ENCODE measurements at places on chromosomes 13 and 19. TPM values are rescaled to one million over a fixed set of nuclear protein-coding genes. Genes with fewer than 3 reads are reported as not detected.
A peak's percentile ranks its signal among the peaks of the same experiment; 100 is the strongest.

Gene CKM
- 0.50 TPM for polyA plus RNA-seq

Gene KIR3DL1
- not detected for polyA plus RNA-seq

Gene IGFLR1
- 3.3 TPM for polyA plus RNA-seq

Gene LGALS14
- polyA plus RNA-seq: not detected

Gene ZNF726
- polyA plus RNA-seq: 10.9 TPM

Gene TMEM255B
- 7.0 TPM for polyA plus RNA-seq

Gene TMED1
- polyA plus RNA-seq: 62.2 TPM

Gene CEACAM4
- polyA plus RNA-seq: not detected

Gene ZNF135
- polyA plus RNA-seq: 30.3 TPM

Gene S1PR4
- 0.56 TPM for polyA plus RNA-seq

- DNase-seq: no peak
Measured at GRCh38 chr19:33766623-33767022, 30.0 kb upstream of the KCTD15 start.

DNA sequence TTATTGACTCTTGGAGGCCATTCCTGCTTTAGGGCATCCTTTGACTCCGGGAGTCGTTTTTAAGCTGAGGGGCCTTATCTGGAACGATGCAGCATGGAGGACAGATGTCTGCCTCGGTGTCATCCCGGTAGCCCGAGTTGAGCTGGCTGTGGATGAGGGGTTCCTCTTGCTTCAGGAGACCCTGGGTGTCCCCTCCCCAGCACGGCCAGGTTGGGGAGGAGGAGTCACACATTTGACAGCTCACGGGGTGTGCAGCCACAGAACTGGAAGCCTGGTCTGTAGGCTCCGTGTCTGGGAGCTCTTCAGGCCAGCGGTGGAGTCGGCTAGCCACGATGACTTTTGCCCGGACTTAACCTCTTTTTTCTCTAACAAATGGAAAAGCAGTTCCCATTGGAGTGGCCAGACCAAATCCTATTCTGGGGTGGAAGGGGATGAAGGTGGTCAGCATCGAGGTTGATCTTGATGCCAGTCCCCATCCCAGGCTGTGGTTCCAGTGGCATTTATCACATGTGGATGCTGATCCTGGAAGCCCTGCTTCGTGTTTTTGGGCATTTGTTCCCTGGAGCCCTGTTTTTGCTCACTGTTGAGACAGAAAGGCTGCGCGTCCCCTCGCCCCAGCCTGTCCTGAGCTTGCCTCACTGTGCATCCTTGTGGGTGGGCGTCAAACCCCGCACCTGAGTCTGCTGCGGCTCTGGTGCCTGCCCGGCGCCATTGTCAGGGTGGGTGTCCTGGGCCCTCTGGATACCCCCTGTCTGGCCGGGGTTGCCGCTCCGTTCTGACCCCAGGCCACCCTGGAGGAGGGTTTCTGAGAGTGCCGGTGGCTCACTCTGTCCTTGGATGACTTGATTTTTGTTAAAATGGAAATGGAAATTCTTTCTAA, 12.0 kb downstream of the TFDP1 start:
- DNase-seq: no peak

DNA sequence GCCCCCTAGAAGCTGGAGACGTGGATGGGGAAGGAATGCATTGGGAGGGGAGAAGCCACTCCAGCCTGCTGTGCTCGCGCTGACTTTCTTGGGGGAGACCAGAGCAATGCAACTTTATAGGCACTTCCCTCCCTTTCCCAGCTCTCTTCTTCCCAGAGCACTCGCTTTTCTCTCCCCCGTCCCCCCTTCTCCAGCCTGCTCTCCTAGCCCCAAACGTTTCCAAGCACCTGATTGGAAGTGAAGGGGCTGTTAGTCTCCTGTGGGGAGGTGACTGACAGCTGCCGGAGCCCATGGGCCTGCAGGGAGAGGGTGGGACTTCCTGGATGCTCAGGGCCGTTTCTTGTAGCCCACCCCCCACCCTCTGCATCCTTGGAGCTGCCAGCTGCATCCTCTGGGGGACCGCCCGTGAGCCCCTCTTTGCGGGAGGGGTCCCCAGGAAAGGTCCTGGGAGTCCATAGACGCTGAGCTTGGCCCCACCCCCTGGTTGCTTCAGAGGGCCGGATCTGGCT, 2.5 kb downstream of the HDGFL2 start:
- peak; percentile 60 for DNase-seq

DNA sequence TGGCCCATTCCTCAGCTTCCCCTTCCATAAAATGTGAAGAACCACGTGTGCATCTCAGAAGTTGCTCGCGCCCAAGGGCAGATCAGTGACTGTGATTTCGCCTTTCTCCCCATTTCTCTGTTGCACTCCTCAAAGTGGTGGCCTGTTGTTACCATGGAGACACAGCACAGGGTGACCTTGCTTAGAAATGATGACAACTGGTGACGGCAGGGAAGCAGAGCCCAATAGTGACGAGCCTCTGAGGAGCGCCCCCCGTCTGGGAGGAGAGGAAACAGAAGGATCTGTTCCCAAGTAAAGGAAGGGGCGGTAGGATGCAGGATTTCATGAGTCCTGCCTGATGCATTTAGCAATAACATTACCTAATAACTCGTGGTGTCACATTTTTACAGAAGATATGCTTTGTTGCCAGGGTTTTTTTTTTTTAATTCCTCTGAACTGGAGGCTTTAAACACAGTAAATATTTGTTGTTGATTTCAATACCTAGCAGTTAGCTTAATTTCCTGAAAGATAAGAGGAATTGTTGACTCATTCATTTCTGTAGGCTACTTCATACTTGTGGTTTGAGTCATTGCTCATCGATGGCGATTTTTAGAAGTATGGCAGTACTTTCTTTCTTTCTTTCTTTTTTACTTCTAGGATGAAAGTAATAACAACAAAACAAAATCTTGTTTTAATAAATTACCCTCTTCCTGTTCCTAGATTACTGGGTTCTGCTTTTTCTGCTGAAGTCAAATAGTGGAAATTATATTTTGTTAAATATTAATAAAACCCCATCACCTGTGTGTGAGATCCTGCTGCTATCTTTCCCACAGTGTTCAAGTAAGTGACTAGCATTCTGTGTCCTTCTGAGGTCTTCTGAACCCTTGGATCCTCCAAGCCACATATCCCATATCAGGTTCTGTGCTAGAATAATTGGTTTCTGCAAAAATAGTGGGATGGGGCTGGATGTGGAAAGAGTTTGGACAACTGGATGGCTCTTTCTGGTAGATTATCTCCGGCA, 36.0 kb downstream of the MBNL2 start:
- no peak for DNase-seq

DNA sequence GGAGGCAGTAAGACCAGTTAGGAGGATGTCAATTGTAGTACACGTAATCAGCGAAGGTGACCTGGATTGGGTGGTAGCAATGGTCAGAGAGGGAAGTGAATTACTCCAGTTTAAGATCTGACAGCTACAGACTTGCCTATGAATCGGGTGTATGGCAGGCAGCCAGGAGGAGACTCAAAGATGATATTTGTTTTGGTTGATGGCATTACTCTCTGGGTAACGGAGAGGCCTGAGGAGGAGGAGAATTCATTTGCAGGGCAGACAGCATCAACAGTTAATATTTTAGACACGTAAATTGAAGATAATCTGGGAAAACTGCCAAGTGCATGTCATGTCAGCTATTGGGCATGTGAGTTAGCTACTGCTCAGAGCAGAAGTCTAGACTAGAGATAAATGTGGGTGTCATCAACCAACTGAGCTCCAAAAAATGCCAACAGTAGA, 109.2 kb downstream of the SGCG start:
- no peak for DNase-seq

- no peak for DNase-seq
Measured at GRCh38 chr19:51456541-51457290, 1.5 kb downstream of the SIGLEC8 start.

GRCh38 chr19:3024870-3025548, 4.1 kb downstream of the TLE2 start:
- DNase-seq: no peak

DNA sequence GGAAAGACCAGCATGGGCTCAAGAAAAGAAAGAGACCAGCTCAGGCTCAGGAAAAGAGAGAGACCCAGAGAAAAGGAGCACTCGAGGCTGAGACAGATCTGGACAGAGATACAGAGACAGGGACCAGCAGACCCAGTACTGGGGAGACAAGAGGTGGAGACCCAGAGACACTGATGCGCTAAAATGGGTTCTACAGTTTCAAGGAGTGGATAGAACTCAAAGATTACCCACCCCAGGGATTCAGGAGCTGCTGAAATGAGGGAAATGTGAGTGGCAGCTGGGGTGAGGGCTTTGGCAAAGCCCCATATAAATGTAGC, 609 bp upstream of the ZSCAN18 start:
- no peak for DNase-seq

DNA sequence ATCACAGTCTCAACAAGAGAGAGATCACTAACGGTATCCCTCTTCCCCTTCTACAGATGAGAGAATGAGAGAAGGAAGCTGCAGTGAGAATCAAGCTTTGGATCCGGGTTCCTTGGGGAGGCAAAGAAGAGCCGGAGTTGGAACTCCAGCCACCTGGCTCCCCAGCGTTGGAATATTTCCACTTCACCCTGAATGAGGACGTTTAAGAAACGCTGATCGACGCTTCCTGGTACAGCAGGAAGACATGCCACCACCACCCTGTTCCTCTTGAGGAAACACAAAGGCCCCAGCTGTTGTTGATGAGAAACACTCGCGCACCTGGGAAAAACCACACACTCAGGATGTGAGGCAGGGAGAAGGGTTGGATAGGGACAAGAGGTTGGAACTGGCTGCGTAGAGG, 11.3 kb upstream of the CACNG8 start:
- DNase-seq: no peak

DNA sequence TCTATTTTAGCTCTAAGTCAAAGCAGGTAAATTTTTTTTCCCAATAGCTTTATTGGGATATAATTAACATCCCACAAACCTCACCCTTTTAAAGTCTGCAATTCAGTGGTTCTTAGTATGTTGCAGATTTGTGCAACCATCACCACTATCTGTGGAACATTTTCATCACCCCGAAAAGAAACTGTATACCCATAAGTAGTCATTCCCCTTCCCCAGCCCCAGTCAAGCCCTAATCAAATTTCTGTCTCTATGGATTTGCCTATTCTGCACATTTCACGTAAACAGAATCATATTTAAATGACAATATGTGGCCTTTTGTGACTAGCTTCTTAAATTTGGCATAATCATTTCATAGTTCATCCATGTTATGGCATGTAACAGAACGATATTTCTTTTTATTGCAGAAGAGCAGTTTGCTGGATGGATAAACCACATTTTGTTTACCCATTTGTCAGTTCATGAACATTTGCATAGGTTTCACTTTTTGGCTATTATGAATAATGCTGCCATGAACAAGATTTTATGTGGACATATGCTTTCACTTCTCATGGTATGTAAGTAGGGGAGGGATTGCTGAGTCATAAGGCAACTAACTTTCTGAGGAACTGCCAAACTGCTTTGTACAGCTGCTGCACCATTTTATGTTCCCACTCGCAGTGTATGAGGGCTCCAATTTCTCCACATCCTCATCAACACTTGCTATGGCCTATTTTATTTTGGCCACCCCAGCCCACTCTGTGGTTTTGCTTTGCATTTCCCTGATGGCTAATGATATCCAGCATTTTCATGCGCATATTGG, 10.9 kb downstream of the SLC46A3 start:
- no peak for DNase-seq

GRCh38 chr13:51206584-51206983, 15.6 kb upstream of the FAM124A start:
- no peak for DNase-seq

DNA sequence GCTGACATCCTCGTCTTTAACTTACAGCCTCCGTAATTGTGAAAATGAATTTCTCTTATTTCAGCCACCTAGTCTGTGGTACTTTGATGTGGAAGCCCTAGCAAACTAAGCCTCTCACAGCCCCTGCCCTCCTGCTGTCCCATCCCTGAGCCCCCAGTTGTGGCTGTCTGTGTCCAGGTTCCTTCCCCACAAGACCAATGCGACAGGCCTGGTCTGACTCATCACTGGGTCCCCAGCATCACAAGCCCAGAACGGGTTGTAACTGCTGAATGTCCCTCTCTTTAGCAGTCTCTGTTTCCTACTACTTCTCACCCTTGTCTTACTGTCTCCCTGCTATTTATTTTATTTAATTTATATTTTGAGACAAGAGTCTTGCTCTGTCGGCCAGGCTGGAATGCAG, 5.7 kb downstream of the POU2F2 start:
- no peak for DNase-seq

- DNase-seq: no peak
Measured at GRCh38 chr13:32660227-32660626, 74.0 kb downstream of the PDS5B start.

DNA sequence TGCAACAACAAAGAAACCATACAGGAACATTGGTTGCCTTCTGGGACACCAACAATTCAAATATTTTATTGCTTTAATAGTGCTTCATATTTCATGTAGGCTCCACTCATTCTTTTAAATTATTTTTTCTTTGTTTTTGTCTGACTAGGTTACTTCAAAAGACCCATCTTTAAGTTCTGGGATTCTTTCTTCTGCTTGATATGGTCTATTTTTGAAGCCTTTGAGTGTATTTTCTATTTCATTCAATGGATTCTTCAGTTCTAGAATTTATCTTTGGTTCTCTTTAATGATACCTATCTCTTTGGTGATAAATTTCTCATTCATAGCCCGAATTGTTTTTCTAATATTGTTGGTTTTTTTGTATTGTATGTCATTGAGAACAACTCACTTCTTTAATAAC, 38.6 kb downstream of the IGFL3 start:
- no peak for DNase-seq

- no peak for DNase-seq
Measured at GRCh38 chr13:52053460-52053859, 29.0 kb downstream of the UTP14C start.

DNA sequence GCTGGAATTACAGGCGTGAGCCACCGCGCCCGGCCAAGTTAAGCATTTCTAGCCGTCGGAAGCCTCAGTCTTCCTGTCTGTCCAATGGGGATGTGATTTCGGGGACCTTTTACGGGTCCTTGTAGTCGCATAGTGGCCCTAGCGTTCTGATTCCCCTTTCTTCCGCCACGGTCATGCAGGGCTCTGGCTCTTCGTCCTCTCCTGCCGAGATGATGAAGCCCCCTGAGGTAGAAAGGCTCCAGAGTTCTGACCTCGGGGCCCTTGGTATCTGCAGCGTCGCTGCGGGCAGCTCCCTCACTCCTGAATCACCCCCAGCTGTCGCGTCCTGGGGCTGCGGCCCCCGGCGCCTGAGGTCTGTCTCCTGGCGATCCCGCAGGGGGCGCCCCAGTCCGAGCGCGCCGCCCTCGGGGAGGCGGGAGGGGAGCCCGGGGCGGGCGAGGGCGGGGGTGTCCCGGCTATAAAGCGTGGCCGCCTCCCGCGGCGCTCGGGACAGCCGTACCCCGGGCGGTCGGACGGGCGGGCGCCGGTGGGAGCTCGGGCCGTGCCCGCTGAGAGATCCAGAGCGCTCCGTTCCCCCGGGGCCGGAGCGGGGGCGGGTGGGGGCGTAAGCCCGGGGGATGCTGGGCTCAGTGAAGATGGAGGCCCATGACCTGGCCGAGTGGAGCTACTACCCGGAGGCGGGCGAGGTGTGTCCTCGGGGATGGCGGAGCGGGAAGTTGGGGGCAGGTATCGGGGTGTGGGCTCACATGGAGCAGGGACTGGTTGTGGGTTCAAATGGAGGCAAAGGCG, at the start of gene FOXA3:
Gene FOXA3, plus strand, starts transcription at position 487 of the 789 bp plus-strand sequence. Its CDS starts 131 bp downstream, at position 618.
- DNase-seq: no peak

GRCh38 chr19:38682872-38683392, 35.5 kb downstream of the ACTN4 start:
- no peak for DNase-seq

- no peak for DNase-seq
Measured at GRCh38 chr13:44756276-44756810, 180.2 kb upstream of the TSC22D1 start.

- no peak for DNase-seq
Measured at GRCh38 chr13:37348916-37349643, 243.6 kb upstream of the CSNK1A1L start.

GRCh38 chr19:56124578-56124977, 3.5 kb upstream of the ZNF787 start:
- DNase-seq: no peak

- DNase-seq: no peak
Measured at GRCh38 chr13:113632706-113633484, 25.1 kb downstream of the ATP4B start.

Measured in renal cortex interstitium (tissue), 15 donors.